ENCODE measurements at places on chromosomes 7 and 10.

GRCh38 chr7:100426516-100426915, 2.0 kb downstream of the ZCWPW1 start:
- no peak for DNase-seq

DNA sequence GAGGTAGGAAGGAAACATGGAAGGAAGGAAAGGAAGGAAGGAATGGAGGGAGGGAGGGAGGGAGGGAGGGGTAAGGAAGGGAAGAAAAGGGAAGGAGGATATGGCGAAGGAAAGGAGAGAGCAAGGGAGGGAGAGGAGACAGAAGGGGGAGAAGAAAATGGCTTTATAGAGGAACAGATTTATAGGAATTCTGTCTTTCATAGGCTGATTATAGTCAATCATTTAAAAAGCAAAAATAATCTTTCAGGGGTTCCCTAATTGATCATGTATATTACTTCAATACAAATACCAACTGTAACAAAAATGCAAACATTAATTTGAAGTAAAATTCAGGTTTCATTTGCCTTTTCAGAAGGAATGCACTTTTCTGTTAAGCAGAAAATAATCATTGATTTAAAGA, 519.1 kb downstream of the MDFIC start:
- no peak for DNase-seq

DNA sequence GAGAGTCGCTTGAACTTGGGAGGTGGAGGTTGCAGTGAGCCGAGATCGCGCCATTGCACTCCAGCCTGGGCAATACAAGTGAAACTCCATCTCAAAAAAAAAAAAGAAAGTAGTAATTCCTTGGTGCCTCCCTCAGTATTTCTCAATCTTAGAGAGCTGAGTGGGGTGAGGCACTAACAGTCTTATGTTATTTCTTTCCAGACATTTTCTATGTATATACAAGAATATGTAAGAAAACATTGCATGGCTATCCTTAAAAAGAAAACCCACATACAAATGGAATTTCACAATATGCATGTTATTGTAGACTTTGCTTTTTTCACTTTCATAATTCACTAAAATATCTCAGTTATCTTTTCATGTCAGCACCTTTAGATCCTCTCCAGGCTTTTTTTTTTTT, 13.6 kb upstream of the SLF2 start:
- DNase-seq: no peak

- no peak for DNase-seq
Observed at GRCh38 chr10:104435822-104436221, 82.2 kb downstream of the CFAP58 start.

- no peak for DNase-seq
Observed at GRCh38 chr7:50653981-50654425, 88.8 kb upstream of the DDC start.

GRCh38 chr7:33109758-33110238, 594 bp upstream of the RP9 start:
- peak; percentile 6 for DNase-seq

DNA sequence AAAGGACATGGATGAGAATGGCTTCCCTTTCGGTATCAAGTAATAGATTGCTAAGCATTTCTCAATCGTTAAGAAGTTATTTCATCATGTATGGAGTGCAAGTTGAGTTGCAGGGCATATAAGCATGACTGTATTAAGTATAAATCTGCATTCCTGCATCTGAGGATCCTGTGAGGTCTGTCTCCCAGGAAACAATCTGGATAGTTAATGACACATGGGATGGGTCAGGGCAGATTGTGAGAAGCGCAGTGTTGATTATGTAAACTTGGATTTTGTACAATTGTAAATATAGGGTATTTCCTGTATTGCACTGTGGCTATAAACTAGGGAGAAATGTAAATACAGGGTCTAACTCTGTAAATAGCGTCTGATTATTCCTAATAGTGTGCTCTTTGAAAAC, 102.6 kb downstream of the PLXDC2 start:
- DNase-seq: no peak

- no peak for DNase-seq
Observed at GRCh38 chr7:44066111-44066460, 719 bp upstream of the PGAM2 start.

DNA sequence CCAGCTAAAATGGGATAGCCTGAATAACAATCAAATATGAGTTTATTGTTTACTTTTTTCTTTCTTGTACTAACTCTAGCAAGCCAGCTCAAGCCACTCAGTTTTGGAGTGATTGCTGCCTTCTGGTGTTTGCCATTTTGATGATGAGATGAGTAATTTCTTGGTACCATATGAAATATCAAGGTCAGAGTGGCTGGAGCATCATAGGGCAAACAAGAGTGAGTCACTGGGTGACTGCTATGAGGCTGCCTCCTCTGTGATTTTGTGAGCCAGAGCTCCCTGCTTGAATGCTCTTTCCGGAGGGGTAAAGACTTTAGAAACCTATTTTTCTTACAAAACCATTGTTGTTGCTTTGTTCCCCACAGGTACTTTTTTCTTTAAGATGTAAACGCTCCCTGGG, 295.6 kb downstream of the PRKG1 start:
- DNase-seq: no peak

- DNase-seq: no peak
Observed at GRCh38 chr7:2045559-2046405, 187.0 kb downstream of the MAD1L1 start.

GRCh38 chr10:129288999-129289584, 177.9 kb upstream of the MGMT start:
- DNase-seq: no peak

DNA sequence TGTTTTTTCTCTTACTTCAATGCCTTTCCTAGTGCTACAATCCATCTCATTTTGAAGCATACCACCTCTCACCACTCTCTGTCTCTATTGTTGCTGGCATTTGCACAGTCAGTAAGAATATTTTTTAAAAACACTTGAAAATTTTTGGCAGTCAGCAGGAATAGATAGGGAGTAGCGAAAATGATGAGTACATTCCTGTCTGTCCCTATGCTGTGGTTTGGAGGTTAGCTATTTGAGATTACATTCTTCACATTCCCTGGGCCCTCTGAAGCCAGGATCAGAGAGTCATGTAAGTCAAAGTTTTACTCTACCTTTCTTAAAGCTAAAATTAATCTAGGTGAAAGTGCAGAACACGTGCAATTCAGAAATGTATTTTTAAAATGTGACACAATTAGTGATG, 53.0 kb upstream of the MAGI2 start:
- no peak for DNase-seq

- no peak for DNase-seq
Observed at GRCh38 chr7:112748381-112748780, 41.8 kb downstream of the TMEM168 start.

- no peak for DNase-seq
Observed at GRCh38 chr10:43360086-43360485, 11.3 kb upstream of the FXYD4 start.

DNA sequence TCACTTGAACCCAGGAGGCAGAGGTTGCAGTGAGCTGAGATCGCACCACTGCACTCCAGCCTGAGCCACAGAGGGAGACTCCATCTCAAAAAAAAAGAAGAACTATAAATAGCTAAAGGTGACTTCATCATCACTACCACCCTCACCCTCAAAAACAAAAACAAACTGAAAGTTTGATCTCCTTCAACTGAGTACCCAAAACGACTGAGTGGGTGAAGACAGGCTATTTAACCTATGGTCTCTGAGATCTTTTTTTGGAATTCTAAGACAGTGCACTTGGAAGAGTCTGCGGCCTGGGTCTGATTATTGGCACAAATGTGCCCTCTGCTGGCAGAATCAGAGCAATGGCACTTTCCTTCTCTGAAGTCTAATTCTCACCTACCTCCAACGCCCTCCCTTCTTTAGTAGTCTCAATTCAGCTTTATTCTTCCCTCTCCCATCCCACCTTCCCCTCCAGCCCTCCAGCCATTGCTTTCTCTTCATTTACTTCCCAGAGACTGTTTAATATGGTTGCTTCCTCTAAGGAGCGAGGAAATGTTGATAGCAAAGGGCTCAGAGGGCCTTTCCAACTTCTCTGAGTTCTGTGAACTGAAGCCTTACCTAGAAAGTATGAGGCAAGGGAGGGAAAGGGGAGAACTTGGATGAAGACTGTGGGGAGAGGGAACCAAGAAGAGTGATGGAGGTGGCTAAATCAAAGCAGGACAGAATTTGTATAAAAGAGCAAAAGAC, 2.9 kb upstream of the MYOZ1 start:
- peak; percentile 35 for DNase-seq

Measured in T-helper 2 cell (primary cell).